NCI-H1417 treated with DMSO at 0.1 percent for 48 hours (cell line): ENCODE measurements at places on chromosomes 6 and 20.

GRCh38 chr6:11532097-11532496 is 5.5 kb upstream of the TMEM170B start:
- no peak for DNase-seq

- no peak for DNase-seq
Measured at GRCh38 chr6:97292671-97293070, 9.7 kb upstream of the MMS22L start.

GRCh38 chr20:1660246-1660645 is 2.7 kb upstream of the SIRPG start:
- DNase-seq: no peak

DNA sequence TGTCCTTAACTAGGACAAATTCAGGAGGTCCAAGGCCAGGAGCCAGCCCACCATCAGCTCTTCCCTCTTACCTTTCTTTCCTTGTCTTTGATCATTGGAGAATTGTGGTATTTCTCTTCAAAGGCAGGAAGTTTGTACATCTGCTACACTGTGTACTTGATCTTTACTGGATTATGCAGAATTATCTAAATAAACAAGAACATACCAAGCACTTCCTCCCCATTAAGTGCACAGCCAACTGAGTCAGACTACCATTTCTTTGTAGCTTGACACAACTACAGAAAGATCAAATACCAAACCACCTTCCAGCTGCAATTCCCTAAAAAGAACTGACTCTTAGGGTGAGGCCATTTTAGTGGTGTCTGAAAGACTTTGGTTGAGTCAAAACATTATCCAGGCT is 195.1 kb downstream of the HDGFL1 start:
- no peak for DNase-seq

GRCh38 chr20:37226889-37227288 is 34.7 kb downstream of the GHRH start:
- no peak for DNase-seq

DNA sequence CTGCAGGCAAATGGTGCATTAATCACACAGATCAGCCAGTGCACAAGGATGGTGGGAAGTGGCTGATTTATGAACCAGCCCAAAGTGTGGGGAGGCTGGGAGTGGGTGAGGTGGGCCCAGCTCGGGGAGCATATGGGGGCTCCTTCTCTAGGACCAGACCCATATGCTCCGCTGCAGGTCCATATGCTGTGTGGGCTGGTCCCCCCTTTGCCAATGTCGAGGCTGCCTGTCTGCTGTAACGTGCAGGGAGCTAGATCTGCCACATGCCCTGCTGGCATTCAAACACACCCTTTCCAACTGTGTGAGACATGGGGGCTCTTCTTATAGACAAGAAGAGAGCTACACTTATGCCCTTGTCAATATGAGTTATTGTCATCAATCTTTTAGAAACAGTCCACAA is 566.3 kb downstream of the DHX35 start:
- no peak for DNase-seq

DNA sequence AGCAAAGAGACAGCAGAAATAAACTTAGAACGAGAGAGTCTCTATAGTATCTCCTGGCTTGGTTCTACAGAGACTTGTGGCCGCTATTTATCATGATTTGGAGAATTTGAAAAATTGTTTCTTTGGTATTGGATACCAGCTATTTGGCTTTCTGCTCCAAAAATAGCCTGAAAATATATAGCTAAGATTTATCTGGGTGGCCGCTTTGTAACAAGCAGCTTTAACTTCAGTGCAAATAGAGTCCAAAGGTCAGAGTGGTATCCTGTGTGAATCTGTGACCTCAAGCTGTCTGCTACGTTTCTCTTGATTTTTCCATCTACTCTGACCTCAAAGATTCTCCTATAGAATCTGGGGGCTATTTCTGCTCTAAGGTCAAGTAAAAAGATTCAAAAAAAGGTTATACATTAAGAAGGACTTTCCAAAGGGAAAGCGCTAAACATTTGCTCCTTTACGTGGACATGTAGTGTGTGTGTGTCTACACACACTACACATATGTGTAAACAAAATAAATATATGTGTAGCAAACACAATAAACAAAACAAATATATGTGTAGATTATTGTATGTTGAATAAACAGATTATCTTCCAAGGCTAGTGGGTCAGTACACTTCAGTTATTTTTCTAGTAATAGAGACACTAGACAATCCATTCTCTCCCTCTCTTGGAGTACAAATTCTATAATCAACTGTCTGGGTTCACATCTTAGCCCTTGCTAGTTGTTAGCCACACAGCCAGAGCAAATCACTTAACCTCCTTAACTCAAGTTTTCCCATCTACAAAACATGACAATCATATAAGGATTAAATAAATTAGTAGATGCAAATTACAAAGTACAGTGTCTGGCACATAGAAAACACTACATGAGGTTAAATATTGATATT is 40.8 kb downstream of the CHD6 start:
- no peak for DNase-seq

DNA sequence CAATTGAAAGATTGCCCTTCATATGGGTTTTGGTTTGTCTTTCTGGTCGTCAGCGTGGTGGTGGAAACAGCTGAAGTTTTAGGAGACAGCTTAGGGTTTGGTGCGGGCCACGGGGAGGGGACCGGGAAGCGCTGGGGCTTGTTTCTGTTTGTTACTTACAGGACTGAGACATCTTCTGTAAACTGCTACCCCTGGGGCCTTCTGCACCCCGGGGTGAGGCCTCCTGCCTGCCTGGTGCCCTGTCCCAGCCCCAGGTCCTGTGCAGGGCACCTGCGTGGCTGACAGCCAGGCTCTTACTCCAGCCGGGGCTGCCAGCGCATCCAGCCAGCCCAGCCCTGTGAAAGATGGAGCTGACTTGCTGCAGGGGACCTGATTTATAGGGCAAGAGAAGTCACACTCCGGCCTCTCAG is 22.8 kb downstream of the NPEPL1 start:
- DNase-seq: no peak

GRCh38 chr6:77290798-77291197 is 172.5 kb downstream of the HTR1B start:
- no peak for DNase-seq

DNA sequence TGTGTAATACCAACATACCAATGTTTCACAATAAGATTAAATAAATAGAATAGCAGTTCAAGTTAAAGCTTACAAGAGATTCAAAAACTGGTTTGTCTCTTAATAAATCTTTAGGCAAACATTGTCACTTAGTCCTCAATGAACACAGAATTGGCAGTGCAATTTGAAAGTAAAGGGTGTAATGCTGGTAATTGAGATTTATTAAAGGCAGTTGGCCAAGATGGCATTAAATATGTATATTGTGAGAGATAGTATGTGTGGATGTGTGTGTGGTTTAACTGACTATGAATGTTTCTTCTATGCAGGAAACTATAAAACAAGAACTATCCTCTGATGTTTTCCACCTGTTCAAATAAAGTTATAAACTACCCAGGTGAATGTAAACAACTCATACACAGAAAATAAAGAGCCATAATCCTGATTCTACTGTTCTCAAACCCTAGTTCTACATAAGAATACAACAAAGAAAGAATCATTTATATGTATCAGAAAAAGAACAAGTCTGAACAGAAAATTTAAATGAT is 267.9 kb upstream of the PTCHD4 start:
- DNase-seq: peak; percentile 17

DNA sequence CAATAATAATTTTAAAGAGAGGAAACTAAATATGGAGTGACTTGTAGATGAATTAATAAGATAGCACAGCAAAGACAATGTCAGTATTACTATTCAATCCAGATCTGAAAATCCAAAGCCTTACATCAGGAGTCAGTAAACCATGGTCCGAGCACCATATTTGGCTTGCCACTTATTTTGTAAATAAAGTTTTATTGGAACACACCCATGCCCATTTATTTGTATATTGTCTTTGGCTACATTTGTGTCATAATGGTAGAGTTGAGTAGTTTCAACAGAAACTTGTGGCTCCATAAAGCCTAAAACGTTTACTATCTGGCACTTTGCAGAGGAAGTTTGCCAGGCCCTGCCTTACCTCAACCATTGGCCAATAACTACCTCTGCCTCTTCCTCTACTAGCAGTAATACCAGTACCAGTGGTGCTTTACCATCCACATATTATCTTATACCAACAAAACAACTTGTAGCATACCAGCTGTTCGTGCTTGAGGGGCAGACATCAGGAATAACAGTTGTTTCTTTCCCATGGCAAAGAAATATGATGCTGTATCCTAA is 51.8 kb upstream of the SYNJ2 start:
- DNase-seq: no peak

- no peak for DNase-seq
Measured at GRCh38 chr6:2021713-2022125, 223.7 kb downstream of the GMDS start.

DNA sequence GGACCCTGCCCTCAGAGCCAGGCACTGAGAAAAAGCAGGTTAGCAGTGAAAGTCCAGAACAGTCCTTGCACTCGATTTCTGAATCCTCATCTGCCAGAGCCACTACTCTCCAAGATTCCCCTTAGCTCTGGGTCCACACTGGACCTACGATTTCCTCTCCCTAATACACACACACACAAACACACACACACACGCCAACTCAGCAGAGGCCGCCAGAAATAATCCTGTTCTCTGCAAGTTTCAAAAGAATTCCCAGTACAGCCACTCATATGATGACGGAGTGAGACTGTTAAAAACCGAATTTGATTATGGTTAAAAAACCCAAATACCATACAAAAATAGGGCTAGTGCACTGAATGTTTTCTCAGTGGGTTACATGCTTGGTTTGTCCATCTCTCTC is 90.8 kb downstream of the GMPR start:
- DNase-seq: no peak

DNA sequence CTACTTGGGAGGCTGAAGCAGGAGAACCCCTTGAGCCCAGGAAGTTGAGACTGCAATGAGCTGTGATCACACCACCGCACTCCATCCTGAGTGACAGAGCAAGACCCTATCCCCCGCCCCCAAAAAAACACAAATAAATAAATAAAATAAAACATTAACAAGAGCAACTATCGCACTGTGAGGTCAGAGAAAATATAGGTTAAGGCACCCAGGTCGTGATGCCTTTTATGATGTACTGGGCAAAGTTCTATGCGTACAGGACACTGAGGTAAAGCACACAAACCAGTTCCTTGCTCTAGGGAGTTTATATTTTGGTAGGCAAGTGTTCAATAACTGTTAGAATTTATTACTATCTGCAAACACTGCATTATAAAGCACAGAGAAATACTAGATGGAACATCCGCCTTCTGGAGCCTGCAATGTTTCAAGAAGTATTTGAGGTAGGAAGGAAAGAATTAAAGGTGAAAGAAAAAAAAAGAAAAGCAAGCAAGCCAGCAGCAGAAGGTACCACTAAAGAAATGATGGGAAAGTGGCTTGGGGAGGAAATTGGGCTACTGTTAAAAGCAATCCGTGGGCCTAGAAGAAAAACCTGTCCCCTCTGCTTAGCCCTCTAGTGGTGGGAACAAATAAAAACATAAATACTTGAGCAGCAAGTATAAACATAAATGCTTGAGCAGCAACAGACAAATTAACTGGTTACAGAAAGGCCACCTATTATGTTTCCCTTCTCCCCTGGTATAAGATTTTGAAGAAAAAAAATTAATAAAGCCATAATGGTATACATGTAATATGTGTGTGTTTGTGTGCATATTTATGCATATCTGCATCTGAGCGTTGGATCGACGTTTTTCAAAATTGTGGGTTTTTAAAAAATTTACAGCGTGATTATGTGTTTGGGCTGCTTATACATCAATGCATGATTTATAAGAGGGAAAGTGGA is 128.0 kb downstream of the PHACTR1 start:
- no peak for DNase-seq

GRCh38 chr6:27672113-27672799 is 199.4 kb upstream of the ZNF184 start:
- no peak for DNase-seq

DNA sequence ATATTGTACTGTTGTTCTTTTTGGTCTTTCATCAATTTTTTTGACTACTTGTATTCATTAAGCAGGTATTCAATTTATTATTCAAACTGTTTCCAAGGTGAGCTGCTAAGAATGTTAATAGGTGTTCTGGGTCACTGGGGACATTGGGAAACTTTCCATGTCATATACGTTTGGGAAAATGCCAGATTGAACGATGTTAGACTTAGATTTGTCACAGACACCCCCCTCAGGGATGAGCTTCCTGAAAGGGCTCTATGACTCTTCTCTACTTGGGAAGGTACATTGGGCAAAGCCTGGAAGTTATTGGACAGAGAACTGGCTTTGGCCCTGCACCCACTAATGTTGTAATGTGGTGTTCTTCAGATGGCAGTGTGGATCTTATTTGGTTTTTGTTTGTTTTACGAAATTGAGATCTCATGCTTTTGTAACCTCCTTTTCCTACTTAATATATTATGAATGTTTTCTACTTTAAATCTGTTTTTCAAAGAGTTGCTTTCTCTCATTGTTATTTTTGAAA is 42.1 kb downstream of the PLCB4 start:
- DNase-seq: no peak

DNA sequence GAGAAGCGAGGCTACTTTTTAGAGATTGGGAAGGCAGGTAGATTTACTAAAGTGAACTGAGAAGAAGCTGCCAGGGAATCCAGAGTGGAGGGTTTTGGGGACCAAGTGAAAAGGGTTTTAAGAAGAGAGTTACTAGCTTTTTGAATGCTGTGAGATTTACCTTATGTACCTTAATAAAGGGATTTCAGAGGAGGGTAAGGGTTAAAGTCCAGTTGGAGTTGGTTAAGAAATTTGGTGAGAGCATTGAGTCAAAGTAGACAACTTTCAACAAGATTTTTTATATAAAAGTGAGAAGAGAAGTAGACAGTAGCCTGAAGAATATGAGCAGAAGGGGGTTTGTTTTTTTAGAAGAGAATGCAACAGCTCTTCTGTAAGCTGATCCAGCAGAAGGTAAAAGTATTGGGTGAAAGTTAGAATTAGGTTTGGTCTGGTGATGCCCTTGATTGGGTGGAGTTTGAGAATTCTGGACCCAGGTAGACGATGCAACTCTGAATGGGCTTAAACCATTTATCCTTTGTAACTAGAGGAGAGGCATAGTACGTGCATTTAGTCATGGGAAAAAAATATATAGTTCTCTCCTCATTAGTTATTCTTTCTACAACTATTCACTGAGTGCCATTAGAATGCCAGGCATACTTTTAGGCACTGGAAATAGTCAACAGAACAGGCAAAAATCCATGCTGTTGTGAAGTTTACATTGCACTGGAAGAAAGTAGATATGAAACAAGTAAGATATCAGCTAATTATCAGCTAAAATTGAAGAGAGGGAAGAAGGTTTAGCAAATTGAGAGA is 44.8 kb downstream of the ATRN start:
- DNase-seq: no peak

- no peak for DNase-seq
Measured at GRCh38 chr6:30687659-30688431, 1.4 kb upstream of the PPP1R18 start.

- peak; percentile 25 for DNase-seq
Measured at GRCh38 chr6:2448826-2449571, 203.6 kb upstream of the GMDS start.

- no peak for DNase-seq
Measured at GRCh38 chr20:51098284-51098810, 75.4 kb upstream of the KCNG1 start.

DNA sequence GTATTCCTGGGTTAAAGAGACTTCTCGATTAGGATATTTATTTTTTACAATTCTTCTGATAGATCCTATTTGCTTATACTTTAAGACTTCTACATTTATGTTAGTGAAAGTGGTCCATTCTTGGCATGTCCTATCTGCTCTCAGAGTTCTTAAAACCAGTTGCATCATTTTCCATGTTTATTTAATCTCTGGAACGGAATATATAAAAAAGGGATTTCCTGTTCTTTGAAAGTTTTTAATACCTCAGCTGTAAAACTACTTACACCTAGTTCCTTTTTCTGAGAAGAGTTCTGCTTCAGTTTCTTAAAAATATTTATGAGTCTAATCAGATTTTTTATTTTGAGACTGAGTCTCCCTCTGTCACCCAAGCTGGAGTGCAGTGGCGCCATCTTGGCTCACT is 18.0 kb upstream of the MYL9 start:
- DNase-seq: no peak
